ENCODE measurements at places on chromosomes 1 and 21. TPM values are rescaled to one million over a fixed set of nuclear protein-coding genes. Genes with fewer than 3 reads are reported as not detected.
A peak's percentile ranks its signal among the peaks of the same experiment; 100 is the strongest.

DNA sequence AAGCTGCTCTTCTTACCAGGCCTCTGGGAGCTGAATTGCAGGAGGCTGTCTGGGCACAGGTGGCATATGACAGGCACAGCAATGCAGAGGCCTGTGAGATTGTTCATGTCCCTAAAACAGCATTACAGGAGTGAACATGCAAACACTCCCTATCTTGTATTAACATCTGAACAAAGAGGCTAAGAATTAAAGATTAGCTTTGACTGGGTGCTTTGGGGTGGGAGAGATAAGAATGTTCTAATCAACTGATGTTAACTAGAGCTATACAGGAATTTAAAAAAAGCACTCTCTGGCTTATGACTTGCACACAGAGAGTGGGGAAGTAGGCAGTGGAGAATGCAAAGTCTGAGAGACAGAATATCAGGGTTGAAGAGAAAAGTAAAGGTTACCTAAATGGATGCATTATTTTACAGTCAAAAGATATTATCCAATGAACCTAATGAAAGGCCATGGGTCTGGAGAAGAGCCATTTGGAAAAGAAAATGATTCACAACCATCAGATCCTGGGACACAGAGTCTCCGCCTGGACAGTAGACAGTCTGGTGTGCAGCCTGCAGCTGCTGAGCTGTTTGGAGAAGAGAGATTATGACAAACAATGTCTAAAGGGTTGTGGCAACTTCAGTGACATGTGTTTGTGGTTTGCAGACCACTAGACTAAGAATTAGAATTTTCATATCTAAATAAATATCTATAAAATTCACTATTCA is 20.2 kb downstream of the DPT start:
- DNase-seq, result no peak

DNA sequence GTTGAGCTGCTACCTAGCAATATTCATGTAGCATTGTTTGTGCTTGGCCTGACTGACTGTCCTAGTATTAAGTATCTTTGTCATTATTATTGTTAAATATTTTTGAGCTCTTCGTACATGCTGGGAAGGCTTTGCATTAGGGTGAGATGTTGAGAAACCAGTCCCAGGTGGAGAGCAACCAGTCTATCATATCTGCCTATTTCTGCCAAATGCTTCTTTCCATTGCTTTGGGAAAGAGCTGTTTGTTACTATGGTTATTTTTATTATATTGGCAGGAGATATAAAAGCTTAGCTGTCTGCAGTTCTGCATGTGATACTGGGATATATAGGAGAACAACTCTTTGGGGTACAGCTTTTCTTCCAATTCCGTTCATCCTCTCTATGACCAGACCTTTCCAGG is 85.1 kb downstream of the CLDN17 start:
- no peak for DNase-seq

DNA sequence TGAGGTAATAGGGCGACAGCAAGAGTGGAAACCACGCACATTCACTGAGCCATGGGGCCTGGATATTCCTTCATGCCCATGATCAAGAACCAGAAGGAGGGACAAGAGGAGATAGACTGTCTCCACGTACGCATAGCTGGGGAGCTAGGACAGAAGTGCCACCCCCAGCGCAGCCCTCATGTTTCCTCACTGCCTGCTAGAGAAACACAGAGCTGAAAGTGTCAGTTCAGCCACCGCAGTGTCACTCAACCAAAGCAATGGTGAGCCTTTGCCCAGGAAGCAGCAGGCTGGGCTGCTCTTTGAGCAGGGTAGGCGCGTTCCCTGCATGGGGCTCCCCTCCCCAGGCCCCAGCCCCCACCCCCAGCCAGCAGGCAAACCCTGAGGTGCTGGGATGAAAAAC is 68.5 kb downstream of the STUM start:
- no peak for DNase-seq

DNA sequence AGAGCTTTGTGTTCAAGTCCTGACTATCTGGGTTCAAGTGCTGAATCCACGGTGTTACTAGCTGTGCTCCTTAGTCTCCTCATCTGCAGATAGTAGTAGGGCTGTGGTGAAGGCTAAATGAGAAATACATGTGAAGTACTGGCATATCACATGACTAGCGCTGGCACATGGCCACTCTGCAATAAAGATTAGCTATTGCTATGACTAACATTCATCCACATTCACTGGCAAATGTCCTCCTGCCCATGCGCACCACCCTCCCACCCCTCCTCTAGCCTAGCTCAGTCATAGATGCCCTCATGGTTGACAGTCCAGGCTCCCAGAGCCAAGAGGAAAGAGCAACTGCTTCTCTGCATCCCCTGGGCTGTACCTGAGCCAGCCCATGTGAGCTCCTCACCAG is 8.5 kb upstream of the COL8A2 start:
- peak; percentile 79 for DNase-seq

The NOS1AP gene
- 6.7 TPM for total RNA-seq
